DMS 273 treated with DMSO at 0.1 percent for 48 hours (cell line): ENCODE measurements at places on chromosomes 6 and 20.
A peak's percentile ranks its signal among the peaks of the same experiment; 100 is the strongest.

DNA sequence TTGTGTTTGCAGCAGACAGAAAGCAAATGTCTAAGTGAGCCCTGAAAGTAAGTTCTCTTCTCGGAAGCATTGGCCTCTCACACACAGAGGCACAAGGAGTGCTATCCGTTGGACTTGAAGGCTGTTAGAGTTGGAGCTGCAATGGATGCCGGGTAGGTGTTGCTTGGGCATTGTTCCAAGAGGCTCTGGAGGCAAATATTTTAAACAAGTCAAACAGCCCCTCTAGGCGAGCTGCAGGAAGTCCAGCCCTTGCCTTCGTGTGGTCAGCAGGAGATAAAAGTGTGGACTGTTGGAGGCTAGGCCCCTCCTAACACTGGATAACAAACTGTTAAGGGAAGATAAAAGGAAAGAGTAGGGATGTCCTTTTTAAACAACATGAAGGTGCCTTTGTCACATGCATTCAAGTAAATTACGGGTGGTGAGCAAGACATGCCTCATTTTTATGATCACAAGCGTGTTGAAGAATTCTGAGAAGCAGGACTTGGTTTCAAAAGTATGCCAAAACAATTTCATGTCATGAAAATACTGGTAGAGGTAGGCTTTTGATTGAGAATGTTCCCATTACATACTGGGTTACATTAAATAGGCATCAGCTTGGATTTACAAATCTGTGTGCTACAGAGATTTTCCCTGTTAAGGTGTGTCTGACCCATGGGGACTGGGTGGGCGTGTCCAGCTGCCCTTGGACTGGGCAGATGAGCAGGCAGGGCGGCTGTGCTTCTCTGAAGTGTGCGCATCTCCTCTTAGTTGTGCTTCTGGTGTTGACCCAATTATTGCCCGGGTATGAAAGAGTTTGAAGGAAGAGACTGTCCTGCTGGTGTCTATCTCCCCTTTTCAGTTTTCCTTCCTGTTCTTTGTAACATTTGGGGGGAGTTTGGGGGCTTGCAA is 57.5 kb downstream of the RREB1 start:
- no peak for DNase-seq

DNA sequence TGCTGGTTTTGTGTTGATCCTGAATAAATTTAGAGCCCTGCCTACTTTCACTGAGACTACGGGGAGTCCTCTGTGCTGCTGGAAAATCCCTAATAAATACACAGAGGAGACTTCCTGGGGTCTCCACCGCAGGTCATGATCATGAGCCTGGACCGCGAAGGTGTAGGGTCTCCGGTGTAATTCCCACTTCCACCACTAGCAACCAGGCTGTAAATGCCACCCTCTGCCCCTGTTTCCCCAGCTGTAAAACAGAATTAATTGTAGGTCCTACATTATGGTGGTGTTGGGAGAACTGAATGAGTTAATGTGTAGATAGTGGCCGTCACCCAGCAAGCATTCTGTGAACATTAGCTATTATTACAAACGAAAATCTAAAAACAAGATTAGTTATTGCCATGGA is 191.6 kb upstream of the THBS2 start:
- no peak for DNase-seq

GRCh38 chr6:388202-388903 is 3.2 kb upstream of the IRF4 start:
- DNase-seq: no peak

DNA sequence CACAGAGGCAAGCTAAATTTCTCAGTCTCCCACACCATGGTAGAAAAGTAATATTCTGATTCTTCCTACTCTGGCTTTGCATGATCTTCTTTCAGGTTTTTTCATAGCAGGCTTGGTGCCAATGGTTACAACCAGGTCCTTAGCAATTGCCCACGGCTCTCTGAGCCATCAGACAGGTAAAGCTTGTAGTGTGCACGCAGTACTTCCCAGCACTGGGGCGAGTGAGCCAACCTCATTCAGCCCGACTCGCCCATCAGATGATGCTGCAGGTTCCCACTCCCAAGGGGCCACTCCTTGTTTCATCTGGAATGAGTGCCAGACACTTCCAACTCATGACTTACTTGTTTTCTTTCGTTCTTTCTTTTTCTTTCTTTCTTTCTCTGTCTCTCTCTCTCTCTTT is 78.3 kb downstream of the PERP start:
- DNase-seq: no peak

GRCh38 chr6:15246217-15246665 is 372 bp downstream of the JARID2 start:
- no peak for DNase-seq

DNA sequence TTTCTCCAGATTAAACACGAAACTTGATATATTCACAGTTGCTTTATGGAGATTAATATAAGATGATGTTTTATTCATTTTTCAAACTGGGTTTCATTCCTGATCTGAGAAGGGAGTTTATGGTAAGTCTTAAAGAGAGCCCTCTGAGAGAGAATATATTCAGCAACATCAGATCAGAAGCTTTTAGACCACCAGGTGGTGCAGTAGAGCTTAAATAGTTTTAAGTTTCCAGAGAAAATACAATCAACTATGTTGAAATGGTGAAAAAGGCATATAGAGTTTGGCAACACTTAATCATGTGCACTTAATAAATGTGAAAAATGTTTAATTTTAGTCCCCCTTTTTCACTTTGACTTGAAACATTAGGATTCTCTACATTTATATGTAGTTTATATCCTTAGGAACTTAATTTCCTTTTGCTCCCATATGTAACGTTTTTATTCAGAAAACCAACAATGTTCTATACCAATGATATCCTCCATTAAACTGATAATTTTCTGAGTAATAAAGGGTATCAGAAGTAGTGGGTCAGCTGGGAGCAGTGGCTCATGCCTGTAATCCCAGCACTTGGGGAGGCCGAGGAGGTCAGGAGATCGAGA is 86.4 kb upstream of the CLDN20 start:
- peak; percentile 32 for DNase-seq

GRCh38 chr6:14986370-14986769 is 259.5 kb upstream of the JARID2 start:
- no peak for DNase-seq

DNA sequence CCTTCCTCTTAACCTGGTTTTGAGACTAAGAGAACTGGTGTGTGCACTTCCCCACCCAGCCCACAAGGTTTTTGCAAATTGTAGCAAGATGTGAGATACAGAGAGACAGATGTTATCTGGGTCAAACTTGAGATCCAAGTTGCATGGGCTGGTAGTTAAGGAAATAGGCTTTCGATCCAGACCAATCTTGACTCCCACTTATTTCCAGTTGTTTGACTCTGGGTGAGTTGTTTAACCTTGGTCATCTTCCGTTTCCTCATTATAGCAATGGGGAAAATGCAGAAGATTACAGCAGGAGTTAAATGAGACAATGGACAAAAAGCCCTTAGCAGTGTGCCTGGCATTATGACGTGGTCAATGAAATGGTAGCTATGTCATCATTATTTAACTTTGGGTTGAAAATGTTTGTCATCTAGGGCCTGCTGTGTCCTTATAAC is 1.7 kb downstream of the SNX21 start:
- DNase-seq: no peak

DNA sequence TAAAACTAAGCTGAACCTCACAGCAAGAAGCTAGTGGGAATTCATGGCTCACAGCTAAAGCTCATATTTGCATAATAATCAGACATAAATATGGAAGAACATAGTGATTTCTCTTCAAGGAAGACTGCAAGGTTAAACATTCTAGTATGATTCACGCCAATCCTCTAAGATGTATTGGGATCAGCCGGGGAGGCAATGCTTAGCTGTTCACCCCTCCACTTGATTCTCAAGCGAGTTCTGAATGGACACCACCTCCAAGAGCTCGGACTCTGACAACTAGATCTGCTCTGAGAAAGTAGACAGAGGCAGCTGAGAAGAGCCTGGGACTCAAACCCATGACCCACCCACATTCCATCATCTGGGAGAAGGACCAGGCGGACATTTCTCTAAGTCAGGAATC is 118.4 kb upstream of the EDN1 start:
- DNase-seq: no peak

- DNase-seq: no peak
Observed at GRCh38 chr6:81144346-81144745, 608.1 kb downstream of the TENT5A start.

DNA sequence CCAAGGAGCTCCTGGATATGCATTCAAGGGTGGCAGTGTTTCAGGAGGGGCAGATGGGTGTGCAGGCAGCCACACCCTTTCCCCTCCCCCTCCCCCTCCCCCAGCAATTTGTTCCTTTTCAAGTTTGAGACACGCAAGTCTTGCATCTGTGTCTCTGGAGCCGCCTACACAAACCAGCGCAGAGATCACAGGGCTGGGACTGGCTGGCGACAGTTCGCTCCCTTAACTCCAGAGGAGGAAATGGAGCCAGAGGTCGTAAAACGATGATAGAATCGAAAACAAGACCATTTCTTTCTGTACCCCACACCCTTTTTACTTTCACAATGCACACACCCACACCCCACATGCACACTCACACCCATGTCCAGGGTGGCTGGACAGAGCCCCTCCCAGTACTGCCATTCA is 163.1 kb downstream of the LY86 start:
- DNase-seq: no peak

- DNase-seq: no peak
Observed at GRCh38 chr6:124373386-124373785, 569.7 kb downstream of the NKAIN2 start.

DNA sequence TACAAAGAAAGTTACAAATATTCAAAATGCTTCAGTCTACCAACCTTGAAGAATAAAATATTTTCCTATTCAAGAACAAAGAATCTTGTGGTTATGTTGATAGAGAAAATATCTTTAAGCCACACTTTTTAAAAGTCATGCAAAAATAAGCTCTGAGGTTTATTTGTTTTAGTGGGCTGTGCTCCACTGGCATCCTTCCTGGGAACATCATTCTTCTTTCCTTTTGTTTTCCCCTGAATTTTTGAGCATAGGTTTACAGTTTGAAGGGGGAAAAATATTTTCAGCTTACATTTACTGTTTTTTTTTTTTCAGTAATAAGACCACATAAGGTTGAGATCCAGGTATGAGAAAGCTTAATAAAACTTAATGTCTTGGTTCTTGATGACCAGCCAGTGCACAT is 72.0 kb upstream of the BACH2 start:
- no peak for DNase-seq

GRCh38 chr20:33291830-33292355 is 8.9 kb downstream of the BPIFB1 start:
- DNase-seq: no peak

GRCh38 chr6:85459224-85459901 is 9.5 kb downstream of the NT5E start:
- no peak for DNase-seq
